ENCODE measurements at places on chromosomes 5 and 9. TPM values are rescaled to one million over a fixed set of nuclear protein-coding genes. Genes with fewer than 3 reads are reported as not detected.

The PTPN3 gene
- total RNA-seq: 1.7 TPM

The EGR1 gene
- 66.6 TPM for total RNA-seq

The AGPAT2 gene
- 40.4 TPM for total RNA-seq

The LYRM7 gene
- total RNA-seq: 11.4 TPM

The AMBP gene
- not detected for total RNA-seq

The SEMA4D gene
- 81.6 TPM for total RNA-seq

The AIF1L gene
- total RNA-seq: 254 TPM

All from spleen (tissue), 13 donors.